NCI-H226 (cell line): ENCODE measurements at places on chromosomes 5 and 9.
A peak's percentile ranks its signal among the peaks of the same experiment; 100 is the strongest.

- no peak for DNase-seq
Observed at GRCh38 chr5:174493530-174493929, 230.9 kb upstream of the MSX2 start.

DNA sequence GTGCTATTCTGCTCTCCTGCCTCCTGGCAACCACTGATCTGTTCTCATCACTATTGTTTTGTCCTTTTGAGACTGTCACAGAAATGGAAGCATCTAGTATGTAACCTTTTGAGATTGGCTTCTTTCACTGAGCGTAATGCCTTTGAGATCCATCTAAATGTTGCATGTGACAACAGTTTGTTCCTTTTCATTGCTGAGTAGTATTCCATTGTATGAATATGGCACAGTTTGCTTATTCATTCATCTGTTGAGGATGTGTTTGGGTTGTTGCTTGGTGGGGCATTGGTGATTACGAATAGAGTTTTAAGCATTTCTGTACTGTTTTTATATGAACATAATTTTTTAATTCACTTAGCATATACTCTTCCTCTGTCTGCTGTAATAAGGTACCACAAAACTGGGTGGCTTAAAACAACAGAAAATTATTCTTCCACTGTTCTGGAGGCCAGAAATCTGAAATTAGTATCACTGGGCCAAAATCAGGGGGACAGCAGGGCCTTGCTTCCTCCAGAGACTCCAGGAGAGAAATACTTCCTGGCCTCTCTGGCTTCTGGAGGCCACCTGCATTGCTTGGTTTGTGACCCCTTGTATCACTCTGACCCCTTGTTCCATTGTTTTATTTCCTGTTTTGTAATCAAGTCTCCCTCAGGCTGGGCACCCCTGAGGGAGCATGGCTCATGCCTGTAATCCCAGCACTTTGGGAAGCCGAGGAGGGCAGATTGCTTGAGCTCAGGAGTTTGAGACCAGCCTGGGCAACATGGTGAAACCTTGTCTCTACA lies 53.0 kb downstream of the EXOSC2 start:
- DNase-seq, result no peak

DNA sequence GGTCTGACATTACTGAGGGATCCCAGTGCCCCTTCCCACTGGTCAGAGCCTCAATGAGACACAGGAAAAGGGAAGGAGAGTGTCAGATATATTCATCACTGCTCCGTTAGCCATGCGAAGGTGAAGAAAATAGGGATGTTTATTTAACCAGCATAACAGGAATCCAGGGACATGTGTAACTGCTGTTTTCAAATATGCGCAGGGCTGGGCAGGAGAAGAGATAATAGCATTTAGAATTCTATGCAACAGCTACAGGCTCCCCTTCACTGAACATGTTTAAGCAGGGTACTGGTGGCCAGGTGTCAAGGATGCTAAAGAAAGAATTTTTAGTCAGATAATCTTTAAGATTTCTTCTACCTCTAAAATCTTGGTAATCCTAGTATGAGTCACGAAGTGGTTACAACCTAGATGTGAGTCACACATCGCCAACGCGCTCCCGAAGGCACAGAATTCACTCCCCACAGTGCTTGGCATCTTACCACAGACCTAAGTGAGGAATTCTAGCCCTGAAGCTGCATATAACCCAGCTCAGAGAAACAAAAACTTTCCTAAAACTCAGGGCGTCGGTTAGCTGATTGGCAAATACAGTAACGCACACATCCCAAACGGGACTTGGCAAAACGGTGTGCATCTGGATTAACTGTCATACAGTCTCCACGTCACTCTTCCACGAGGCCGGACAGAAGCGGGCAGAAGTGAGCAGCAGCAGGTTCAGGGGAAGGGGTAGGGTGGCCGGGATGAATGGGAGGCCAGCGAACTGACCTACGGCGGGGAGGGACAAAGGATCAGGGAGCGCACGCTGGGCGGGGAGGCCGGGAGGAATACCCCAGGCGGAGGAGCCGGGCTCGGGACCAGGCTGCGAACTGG lies 1.1 kb downstream of the CTNNAL1 start:
- peak; percentile 95 for DNase-seq

GRCh38 chr5:43078956-43079355 lies 38.8 kb upstream of the ANXA2R start:
- peak; percentile 92 for DNase-seq

GRCh38 chr9:121069396-121069795 lies 5.4 kb upstream of the CNTRL start:
- DNase-seq, result no peak

DNA sequence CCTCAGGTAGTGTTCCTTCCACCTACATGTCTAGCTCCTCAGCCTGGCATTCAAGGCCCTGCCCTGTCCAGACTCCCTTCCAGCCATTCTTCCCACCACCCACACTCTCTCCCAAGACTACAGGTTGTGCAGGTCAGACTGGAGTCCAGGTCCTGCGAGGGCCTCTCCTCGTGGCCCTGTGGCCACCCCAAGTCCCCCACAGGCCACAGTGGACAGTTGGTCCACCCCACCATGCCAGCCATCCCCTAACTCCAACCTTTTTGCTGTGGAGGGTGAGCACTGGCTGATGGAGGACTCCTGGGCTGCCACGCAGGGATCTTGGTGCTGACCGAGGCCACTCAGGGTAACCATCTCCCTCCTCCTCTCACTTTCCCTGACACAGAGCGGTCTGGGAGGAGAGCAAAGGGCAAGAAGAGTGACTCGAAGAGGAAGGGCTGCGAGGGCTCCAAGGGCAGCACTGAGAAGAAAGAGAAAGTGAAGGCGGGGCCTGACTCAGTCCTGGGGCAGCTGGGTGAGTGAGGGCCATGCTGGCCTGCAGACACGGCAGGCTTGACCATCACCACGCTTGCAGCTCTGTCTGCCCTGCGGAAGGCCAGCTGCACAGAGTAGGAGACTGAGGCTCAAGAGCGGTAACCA lies 51.0 kb downstream of the JADE2 start:
- no peak for DNase-seq

- DNase-seq, result no peak
Observed at GRCh38 chr5:37637165-37637845, 202.5 kb downstream of the GDNF start.

DNA sequence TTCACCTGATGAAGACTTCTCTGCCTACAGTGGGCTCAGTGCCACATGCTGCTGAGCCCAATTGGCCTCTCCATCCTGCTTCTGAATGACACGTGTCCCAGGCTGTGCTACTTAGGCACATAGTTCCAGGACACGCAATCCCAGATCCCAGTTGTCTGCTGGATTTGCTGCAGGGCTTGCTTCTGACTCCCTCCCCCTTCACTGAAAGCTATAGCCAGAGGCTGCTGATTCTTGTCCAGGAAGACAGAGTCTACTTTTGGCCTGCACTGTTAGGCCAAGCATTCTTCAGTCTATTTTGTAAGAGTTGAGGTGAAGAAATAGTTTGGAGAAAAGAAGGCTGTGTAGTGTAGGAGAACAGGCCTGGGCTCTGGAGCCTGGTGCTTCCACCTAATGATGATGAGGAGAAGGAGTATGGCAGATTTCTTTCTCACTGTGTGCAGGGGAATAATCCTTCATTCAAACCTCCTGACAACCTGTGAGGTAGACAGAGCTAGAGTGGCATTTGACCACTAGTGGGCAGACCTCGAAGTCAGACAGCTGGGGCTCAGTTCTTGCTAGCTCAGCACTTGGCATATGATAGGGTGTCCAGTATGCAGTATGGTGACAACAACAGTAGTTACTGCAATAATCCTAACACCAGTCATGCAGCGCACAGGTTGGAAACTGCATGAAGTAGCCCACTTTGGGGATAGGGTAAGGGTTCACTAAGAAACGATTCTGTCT lies 19.5 kb upstream of the ASPN start:
- DNase-seq, result peak; percentile 36

- peak; percentile 84 for DNase-seq
Observed at GRCh38 chr9:93223260-93224180, 39.6 kb downstream of the WNK2 start.

GRCh38 chr5:109743770-109744212 lies 54.1 kb downstream of the MAN2A1 start:
- DNase-seq, result peak; percentile 96

- DNase-seq, result no peak
Observed at GRCh38 chr5:168422431-168422830, 63.8 kb upstream of the RARS1 start.

DNA sequence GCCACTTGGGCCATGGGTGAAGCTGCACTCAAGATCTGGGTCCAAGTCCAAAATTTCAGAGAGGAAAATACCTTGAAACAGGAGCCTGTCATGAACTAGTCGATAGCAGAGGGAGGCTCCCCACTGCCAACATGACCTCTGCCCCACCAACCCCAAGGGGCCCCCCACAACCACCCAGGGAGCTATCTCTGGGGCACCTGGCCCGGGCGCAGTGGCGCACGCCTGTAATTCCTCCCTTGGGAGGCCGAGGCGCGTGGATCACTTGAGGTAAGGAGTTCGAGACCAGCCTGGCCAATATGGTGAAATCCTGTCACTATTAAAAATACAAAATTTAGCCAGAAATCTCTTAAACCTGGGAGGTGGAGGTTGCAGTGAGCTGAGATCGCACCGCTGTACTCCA lies 20.1 kb upstream of the HMCN2 start:
- no peak for DNase-seq

- no peak for DNase-seq
Observed at GRCh38 chr9:78806492-78807160, 509.7 kb downstream of the PSAT1 start.

GRCh38 chr9:128409978-128410377 lies 10.7 kb upstream of the CERCAM start:
- DNase-seq, result no peak

GRCh38 chr9:70802206-70802605 lies 319.2 kb downstream of the TRPM3 start:
- DNase-seq, result no peak

DNA sequence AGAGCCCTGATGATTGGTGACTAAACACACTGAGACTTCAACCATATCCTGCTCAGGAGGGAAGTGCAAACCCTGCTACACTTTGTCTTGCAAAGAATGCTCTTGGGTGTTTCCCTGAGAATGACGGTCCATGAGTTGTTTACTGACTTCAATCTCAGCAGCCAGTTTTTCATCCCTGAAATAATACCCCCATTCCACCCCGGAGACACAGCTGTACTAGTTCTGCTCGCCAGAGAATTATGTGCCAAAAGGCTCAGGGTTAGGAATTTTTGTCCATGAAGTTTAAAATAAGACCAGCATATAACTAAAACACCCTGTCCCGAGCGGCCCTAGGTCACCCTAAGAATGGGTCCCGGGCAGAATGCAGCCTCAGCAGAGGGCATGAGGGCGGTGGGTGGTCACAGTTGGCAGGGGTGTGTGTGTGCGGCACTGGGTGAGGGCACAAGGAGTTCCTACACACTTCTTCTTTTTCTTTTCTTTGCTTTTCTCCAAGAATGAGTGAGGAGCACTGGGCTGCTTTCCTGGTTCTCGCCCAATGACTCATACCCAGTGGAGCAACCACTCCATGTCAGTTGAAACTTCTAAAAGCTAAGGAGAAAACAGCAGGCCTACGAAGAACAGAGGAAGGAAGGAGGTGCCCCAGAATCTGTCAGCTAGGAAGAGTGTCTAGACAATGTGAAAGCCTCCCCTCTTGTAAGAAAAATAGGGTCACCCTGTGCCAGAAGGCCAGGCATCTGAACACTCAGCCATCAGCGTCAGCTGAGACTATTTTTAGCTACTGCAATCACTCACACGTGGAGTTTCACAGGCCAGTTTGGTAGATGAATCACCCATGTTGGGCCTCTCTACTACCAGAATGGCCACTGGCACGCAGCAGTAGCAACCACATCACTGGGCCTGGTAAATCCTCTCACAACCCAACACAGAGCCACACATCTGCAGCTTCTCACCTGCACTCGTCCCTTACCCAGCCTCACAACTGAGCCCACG lies 105.9 kb downstream of the DPYSL3 start:
- peak; percentile 93 for DNase-seq

DNA sequence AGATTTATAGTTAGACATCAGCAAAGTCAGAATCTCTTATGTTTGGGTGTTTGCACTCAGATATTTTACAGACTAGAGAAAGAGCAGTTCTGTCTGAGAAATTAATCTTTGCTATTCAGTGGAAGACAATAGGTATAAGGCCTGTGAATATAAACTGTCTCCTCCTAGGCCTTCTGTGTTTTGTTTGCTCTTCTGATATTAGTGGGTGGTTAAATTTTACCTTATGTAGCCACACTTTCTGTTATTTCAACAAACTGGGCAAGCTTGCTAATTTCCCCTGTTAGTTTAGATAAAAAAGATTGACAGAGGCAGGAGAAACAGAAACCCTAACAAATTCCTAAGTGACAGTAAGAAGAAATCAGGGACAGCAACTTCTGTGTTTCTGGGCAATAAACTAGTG lies 141.6 kb downstream of the ARHGAP26 start:
- DNase-seq, result no peak

DNA sequence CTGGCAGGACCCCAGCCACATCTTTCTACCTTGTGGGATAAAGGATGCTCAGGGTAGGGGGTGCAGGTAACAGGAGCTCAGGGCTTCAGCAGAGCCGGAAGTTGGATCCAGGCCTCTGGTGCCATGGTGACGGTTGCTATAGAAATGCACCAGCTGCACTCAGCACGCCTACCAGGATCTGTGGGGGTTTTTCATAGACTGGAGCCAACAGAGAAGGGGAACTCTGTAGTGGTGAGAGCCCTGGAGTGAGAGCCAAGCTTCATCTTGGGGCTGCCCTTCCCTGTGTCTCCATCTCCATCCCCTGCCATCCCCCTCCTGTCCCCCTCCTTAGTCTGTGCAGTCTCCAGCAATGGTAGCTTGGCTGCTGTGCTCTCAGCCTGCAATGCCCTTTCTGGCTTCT lies 27.5 kb upstream of the BOD1 start:
- DNase-seq, result no peak

DNA sequence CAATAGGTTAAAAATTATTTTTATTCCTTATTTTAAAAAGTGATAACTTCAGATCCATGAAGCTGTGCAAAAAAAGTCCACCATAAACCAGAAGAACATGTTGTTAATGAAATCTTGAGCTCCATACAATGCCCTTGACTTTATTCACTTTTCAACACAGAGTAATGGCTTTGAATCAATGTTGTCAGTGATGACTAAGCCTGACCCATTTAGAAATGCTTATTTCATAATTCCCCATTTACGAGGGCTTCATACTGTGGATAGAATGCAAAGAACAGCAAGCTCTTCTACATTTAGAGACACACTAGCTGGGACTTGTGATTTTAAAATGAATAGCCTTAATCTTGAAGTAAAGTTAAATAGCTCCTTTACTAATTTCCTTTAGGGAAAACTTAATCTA lies 25.7 kb upstream of the IL9 start:
- peak; percentile 22 for DNase-seq

DNA sequence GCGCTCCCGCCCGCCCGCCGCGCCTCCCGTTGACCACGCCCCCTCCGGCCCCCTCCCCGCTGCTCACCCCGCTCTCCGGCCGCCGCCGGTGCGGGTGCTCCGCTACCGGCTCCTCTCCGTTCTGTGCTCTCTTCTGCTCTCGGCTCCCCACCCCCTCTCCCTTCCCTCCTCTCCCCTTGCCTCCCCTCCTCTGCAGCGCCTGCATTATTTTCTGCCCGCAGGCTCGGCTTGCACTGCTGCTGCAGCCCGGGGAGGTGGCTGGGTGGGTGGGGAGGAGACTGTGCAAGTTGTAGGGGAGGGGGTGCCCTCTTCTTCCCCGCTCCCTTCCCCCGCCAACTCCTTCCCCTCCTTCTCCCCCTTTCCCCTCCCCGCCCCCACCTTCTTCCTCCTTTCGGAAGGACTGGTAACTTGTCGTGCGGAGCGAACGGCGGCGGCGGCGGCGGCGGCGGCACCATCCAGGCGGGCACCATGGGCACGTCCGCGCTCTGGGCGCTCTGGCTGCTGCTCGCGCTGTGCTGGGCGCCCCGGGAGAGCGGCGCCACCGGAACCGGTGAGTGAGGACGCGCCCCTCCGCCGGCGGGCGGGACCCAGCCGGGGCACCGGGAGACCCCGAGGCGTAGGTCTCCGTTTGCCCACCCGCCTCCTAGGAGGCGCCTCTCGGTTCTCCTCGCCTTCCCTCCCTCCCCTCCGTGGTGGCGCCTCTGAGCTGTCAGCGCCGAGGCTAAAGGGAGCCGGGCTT lies at the start of gene VLDLR:
TSS of gene VLDLR (plus strand) at position 66 of the 739 bp plus-strand sequence. CDS start at position 469, 403 bp downstream.
- peak; percentile 26 for DNase-seq
